GF-D8 (cell line): ENCODE measurements at places on chromosomes 3 and 15.

DNA sequence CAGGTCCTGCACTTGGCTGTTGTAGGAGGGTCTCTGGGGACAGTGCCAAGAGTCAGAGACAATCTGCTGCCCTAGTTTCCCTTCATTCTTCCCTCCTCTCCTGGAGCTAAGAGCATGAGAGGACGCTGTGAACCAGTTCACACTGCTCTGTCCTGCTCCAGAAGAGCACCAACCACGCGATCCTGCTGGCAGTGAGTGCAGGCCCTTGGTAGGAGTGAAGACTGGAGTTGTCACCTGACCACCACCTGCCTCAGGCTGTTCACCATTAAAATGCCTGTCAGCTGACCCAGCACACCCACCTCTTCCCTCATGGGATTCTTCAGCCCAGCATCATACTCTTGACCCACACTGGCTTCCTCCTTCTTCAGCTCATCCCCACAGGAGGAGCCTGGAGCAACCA is 2.9 kb downstream of the TM6SF1 start:
- no peak for DNase-seq

- DNase-seq: peak; percentile 47
Observed at GRCh38 chr15:62059816-62060112, 483 bp downstream of the VPS13C start.

- no peak for DNase-seq
Observed at GRCh38 chr3:115644391-115644790, 21.1 kb downstream of the GAP43 start.

DNA sequence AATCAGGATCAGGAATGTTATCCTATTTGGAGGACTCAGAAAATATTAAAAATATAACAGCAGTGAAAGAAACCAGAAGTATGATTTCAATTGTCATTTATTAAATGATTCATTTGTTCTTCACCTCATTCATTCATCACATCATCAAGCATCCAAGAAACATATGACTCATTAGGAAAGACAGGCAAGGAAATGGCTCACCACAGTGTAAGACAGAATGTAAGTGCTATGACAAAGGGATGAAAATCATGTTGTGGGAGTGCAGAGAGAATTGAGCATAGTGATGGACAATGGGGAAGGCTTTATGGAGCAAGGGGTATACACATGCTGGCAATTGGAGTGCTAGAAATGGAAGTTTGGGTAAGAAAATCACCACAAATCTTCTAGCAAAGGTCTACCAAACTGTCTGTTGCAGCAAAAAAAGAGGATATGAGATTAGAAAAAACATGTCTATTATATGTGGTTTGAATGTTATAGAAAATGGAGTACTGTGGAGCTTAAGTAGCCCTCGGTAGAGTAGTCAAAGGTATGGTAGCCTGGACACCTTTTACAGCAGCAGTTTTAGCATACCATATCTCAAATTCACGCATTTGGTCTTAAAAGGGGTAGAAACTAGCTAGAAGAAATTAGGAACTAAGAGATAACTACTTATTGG is 111.1 kb upstream of the GPR149 start:
- DNase-seq: no peak

DNA sequence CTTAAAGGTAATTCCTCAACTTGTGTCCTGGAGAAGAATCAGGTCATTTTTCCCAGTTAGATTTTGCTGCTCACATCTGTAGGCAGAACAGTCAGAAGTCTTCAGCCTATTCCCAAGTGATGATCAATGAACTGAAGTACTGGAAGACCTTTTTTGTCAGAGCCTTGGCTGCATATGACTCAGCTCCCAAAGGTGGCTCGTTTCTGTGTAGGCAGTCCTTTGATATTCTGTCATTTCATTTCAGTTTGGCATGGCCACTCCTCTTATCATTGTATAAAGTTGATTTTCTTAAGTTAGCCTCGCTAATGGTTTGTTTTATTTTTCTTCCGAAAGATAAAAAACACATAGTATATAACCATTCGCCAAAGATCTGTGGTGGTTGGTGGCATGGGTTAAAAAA is 90.7 kb downstream of the KLHL25 start:
- no peak for DNase-seq

DNA sequence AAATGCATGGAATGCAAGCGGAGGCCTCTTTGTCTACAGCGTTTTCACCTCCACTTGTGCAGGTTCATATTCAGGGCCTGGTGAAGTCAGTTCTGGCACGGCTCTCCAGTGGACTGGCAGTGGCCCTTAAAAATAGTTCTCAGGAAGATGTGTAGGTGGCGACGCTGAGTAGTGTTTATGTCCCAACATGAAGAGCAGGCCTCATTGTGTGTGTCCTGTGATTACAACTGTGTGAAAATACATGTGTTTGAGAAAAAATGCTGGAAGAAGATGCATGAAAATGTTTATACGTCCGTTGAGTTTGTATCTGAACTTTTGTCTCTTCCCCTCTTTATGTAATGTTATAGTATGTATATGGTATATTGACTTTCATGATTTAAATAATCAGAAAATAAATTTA is 7.2 kb downstream of the LIPC start:
- peak; percentile 26 for DNase-seq

DNA sequence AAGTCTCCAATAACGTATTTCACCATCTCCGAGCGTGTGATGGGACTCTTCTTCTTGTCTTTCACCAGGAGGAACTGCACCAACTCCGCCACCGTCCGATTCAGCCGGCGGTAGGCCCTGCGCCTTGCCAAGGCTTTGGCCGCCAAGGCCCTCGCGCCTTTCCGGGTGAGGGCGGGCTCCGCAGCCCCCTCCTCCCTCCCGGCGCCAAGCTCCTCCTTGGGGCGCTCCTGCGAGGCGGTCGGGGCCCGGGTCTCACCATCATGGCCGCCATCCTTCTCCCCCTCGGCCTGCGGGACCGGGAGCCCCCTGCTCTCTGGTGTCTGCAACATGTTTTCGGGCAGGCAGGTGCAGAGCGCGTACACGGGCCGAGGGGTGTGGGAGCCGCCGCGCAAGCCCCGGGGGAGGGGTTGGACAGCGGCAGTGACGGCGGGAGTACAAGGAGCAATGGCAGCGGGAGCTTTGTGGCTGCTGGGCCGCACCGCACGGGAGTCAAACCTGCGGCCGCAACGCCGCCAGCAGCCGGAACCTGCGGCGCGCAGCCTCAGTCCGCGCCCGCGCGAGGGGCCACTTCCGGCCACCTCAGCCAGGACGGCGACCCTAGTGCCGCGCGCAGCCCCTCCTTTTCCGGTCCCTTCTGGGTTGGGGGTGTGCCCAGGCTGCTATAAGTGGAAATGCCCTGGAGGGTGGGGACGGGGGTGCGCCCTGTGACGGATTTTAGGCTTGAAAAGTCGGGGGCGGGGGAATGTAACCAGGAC is at the start of gene MAGEF1:
MAGEF1 (minus strand) TSS at position 572 of the 755 bp plus-strand sequence; CDS start at position 329, 243 bp downstream.
- DNase-seq: peak; percentile 34

- no peak for DNase-seq
Observed at GRCh38 chr15:71654042-71654719, 156.2 kb upstream of the NR2E3 start.

GRCh38 chr15:61318802-61319525 is 89.9 kb upstream of the RORA start:
- no peak for DNase-seq

GRCh38 chr3:134311265-134311664 is 60.6 kb upstream of the RYK start:
- no peak for DNase-seq

DNA sequence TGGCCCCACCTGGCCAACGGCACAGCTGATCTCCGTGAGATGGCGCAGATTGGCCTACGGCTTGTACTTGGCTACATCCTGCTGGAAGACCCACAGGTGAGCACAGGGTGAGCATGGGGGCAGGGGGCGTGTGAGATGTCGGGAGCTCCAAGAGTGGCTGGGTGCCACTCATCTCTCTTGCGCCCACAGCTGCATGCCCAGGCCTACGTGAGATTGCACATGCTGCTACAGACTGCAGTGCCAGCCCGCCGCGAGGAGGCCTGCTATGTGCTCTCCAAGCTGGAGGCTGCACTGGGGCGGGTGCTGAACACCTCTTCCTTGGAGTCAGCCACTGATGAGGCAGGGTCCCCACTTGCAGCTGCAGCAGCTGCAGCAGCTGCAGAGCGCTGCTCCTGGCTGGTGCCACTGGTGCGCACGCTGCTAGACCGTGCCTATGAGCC is 22.3 kb downstream of the NBEAL2 start:
- DNase-seq: no peak

- DNase-seq: no peak
Observed at GRCh38 chr15:36671017-36671416, 91.6 kb downstream of the CDIN1 start.

GRCh38 chr3:49015765-49016164 is 2.6 kb downstream of the DALRD3 start:
- DNase-seq: no peak

DNA sequence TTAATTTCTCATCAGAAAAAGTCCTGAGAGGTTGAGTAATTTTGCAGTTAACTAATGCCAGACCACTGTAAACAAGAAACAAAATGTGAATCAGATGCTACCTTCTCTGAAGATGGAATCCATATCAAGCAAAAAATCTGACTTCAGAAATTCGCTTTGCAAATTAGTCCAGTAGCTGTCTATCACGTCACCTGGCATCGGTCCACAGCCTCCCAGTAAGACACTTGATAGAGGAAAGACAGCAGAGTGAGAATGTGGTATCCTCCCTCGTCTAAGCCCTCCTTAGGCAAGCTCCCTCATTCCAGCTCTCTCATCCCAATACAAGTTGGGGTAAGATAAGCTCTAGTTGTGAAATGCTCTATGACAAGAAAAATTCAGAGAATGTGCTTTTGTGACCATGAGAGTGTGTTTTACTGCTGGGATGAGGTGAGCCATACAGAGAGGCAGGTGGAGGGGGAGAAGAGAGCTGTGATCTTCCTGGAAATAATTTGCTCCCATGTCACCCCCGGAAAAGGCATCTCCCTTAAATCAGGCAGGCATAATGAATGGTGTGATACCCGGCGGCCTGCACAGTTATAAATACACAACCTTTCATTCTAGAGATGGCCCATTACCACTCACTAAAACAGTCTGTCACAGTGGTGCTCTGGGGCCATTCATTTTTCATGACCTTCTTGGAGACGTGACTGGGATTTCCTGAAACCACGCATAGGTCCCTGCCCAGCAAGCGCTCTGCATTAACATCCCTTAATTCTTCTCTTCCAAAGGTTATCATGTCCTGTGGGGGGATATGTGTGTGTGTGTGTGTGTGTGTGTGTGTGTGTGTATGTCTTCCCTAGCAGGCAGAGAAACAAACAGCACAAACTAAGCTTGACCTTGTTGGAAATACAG is 602.0 kb upstream of the KCNMB2 start:
- no peak for DNase-seq

DNA sequence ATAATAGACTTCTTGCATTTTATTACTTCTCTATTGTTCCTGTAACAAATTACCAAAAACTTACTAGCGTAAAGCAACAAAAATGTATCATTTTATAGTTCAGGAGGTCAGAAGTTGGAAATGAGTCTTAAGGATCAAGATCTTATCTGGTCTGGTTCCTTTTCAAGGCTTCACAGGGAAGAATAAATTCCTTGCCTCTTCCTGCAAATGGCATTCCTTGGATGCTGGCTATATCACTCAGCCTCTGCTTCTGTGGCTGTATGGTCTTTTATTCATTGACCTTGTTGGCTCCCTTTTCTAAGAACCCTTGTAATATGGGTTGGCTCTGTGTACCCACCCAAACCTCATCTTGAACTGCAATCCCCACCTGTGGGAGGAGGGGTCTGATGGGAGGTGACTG is 478.4 kb upstream of the THBS1 start:
- no peak for DNase-seq

GRCh38 chr15:68450192-68450591 is 18.2 kb upstream of the ITGA11 start:
- DNase-seq: no peak

GRCh38 chr15:44034933-44035624 is 160.0 kb downstream of the FRMD5 start:
- no peak for DNase-seq

DNA sequence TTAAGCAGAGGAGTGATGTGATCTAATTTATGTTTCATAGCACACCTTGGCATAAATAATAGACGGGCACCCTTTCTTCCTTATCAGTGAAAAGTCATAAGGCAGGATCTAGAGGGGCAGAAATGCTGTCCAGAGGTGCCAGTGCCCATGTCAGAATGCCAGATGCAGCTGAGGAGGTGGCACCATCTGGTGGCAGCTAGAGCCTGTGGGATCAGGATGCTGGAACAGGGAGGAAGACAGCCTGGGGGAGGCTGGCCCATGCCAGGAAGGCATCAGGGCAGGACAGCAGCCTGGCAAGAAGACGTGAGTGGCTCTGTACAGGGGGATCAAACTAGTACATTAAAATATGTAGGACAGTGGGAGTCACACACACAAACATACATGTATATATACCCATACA is 16.5 kb downstream of the MYH15 start:
- DNase-seq: no peak

- DNase-seq: peak; percentile 87
Observed at GRCh38 chr15:65902373-65902772, 33.1 kb downstream of the RAB11A start.

DNA sequence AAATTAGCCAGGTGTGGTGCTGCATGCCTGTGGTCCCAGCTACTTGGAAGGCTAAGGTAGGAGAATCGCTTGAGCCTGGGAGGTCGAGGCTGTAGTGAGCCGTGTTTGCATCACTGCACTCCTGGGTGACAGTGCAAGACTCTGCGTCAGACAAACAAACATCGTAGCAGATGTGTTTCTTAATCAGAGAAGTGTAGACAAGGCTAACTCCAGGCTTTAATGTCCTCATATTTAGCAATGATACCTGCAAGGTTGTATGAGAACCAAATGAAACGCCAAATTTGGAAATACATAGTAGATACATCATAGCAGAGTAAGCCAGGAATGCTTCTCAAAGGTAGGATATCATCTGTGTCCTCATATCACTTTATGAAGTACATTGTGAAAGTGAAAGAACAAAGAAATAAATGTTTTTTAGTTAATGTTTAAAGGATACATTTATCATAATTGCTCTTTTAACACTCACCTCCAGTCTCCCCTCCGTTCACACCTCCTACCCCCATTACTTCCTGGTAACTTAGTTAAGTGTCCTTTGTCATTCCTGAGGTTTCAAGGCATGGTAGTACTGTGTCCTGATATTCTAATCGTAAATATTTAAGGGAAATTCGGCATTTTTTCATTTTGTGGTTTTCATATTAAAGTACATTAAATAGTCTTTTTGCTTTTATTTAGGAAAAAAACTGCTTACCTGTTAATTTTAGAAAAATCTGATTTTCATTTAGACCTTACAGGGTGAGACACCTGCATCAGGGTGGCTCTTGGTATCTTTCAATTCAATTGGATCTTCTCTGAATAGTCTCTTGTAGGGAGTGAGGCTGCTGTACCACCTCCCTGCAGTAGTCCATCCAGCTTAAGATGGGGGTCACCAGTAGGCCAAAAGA is 96.1 kb downstream of the OPA1 start:
- no peak for DNase-seq

GRCh38 chr3:109943181-109943580 is 605.8 kb upstream of the DPPA4 start:
- no peak for DNase-seq
